Smooth muscle cell of bladder (primary cell): ENCODE measurements at places on chromosomes 7 and 10. TPM values are rescaled to one million over a fixed set of nuclear protein-coding genes. Genes with fewer than 3 reads are reported as not detected.

Gene GIMAP2
- 0.55 and 1.1 TPM in 2 replicates for total RNA-seq

Gene TMEM236
- under 0.01 TPM in 2 replicates for total RNA-seq

Gene ITPRID1
- total RNA-seq = not detected in 2 replicates

Gene NPVF
- total RNA-seq = not detected in 2 replicates

Gene ABCA13
- 0.55 and 1.4 TPM in 2 replicates for total RNA-seq

Gene PDCD11
- total RNA-seq = 25.6 and 28.8 TPM in 2 replicates

Gene SFRP5
- not detected in 2 replicates for total RNA-seq

Gene WNT2
- total RNA-seq = 1.4 and 4.5 TPM in 2 replicates

Gene HOGA1
- total RNA-seq = 0.28 and 1.1 TPM in 2 replicates

Gene FHIP2A
- 17.6 and 17.9 TPM in 2 replicates for total RNA-seq

Gene MGMT
- 27.7 and 39.5 TPM in 2 replicates for total RNA-seq

Gene TAS2R3
- total RNA-seq = 0.85 and 1.8 TPM in 2 replicates

Gene MDFIC
- 38.3 and 48.1 TPM in 2 replicates for total RNA-seq

Gene CASD1
- 11.4 and 12.6 TPM in 2 replicates for total RNA-seq

Gene MYO1G
- total RNA-seq = under 0.01 and 0.09 TPM in 2 replicates

Gene MOSPD3
- total RNA-seq = 4.1 and 4.4 TPM in 2 replicates

Gene CLDN4
- 0.14 and 1.5 TPM in 2 replicates for total RNA-seq

Gene HPSE2
- under 0.01 TPM in 1 of 2 replicates, not detected in the other for total RNA-seq

Gene OPN4
- total RNA-seq = not detected in 2 replicates

Gene GARIN1A
- 0.43 and 0.83 TPM in 2 replicates for total RNA-seq

Gene KCND2
- 4.0 and 7.9 TPM in 2 replicates for total RNA-seq

Gene GALNT17
- under 0.01 TPM in 1 of 2 replicates, not detected in the other for total RNA-seq

Gene OPN1SW
- total RNA-seq = not detected in 2 replicates
